ENCODE measurements at places on chromosomes 2 and 18.

- H3K27me3 ChIP-seq: no peaks in the 10 kb centered on the region
- DNase-seq: no peak
- H3K4me3 ChIP-seq: no peak overlapping the region
- no peak overlapping the region for H3K27ac ChIP-seq
Measured at GRCh38 chr2:105917226-105917625, 172.5 kb downstream of the NCK2 start.

DNA sequence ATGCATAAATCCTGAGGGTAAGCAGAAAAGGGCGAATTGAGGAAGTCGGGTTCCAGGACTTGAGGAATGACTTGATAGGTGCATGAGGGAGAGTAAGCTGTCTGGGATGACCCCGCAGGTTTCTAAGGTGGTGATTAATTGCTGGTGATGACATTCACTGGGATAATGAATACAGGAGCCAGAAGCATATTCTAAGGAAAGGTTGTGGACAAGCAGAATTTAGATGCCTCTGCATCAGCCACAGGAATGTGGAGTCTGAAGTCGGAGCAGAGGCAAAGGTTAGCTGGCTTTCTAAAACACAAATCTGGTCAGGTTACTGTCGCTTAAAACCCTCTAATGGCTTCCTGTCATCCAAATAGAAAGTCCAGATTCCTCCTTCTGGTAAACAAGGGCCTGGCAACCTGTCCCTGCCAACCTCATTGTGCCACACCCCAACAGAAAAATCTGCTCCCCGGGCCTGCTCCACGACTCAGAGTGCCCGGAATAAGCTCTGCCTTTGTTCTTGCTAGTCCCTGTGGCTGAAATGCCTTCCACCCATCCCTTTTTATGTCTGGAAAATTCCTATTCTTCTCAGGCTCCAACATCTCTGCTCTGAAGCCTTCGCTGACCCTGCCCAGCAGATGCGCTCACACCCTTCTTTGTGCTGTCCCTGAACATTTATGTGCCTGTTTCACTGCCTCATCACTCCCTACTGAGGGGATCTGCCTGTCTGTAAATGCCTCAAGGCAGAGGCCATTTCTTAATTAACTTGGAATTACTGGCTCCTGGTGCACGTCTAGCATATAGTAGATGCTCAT, 11.3 kb upstream of the TMEM214 start:
- no peaks in the 10 kb centered on the region for H3K27me3 ChIP-seq
- no peaks in the 10 kb centered on the region for H3K36me3 ChIP-seq
- DNase-seq: no peak

DNA sequence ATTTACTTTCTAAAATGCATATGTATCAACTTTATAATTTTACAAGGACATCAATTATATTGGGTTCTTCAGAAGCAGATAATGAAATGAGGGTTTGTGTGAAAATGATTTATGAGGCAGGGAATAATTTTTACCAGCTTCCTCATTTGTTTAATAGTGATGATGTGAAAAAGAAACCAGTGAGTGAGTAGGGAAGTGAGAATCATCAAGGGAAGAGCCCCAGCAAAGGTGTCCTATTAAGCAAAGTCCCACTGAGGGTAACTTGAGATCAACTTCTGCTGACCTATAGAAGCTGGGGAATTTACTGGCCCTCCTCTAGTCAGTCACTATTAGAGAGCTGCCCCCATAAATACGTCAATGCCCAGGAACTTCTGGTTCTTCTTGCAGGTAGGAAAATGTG, 266.8 kb upstream of the LYPD1 start:
- no peaks in the 10 kb centered on the region for H3K36me3 ChIP-seq
- H3K27ac ChIP-seq: no peak overlapping the region
- no peak for DNase-seq
- no peak overlapping the region for H3K4me3 ChIP-seq
- H3K27me3 ChIP-seq: no peaks in the 10 kb centered on the region
- H3K4me1 ChIP-seq: no peaks in the 10 kb centered on the region

DNA sequence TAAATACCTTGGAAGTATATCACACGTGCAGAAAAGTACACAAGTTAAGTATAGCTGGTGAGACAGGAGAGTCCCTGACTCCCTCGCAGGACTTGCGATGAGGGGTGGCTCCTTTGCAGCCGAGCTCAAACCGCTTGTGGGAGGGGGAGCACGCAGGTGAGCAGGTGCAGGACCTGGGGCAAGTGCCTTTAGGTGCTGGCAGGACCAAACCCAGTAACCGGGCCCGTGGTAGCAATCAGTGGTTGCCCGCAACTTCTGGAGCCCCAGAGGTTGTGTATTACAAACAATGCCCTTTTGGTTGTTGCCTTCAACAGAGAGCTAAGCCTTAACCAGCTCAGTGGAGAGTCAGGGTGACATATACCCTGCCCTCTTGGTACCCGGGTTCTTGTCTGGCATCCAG, 132.8 kb downstream of the PARD3B start:
- peaks cover 14% of the 10 kb centered on the region for H3K4me1 ChIP-seq
- DNase-seq: no peak
- H3K27ac ChIP-seq: no peak overlapping the region
- no peaks in the 10 kb centered on the region for H3K27me3 ChIP-seq
- no peaks in the 10 kb centered on the region for H3K36me3 ChIP-seq

DNA sequence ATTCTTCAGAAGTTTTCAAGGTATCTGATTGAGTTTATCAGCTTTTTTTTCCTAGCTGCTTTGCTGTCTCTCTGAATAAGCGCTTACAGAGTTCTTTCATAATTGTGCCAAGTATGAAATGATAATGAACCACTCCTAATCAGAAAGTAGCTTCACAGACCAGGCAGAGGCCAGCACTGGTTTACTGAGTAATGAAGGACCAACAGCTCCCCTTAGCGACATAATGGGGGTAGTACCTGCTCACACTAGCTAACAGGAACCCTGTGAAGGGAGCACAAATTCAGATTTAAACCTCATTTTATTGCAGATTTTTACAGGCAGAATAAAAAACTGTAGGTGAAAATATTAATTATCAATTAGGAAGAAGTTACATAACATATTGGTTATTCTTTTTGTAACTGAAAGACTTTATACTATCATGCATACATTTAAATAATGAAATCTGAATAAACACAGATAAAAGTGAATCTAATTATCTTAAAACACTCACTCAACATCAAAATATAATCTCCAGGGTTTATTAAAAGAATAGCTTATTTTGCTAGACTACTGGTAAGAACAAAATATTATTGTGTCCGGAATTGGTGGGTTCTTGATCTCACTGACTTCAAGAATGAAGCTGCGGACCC, 53.7 kb upstream of the LRRC30 start:
- no peak overlapping the region for H3K27ac ChIP-seq
- peaks cover 2% of the 10 kb centered on the region for H3K4me1 ChIP-seq
- peak; percentile 86 for DNase-seq

Data from hepatocyte (in vitro differentiated cells).